CD4-positive, alpha-beta T cell treated with Interleukin-10 for 1 hour (primary cell): ENCODE measurements at places on chromosomes 13 and 19.

DNA sequence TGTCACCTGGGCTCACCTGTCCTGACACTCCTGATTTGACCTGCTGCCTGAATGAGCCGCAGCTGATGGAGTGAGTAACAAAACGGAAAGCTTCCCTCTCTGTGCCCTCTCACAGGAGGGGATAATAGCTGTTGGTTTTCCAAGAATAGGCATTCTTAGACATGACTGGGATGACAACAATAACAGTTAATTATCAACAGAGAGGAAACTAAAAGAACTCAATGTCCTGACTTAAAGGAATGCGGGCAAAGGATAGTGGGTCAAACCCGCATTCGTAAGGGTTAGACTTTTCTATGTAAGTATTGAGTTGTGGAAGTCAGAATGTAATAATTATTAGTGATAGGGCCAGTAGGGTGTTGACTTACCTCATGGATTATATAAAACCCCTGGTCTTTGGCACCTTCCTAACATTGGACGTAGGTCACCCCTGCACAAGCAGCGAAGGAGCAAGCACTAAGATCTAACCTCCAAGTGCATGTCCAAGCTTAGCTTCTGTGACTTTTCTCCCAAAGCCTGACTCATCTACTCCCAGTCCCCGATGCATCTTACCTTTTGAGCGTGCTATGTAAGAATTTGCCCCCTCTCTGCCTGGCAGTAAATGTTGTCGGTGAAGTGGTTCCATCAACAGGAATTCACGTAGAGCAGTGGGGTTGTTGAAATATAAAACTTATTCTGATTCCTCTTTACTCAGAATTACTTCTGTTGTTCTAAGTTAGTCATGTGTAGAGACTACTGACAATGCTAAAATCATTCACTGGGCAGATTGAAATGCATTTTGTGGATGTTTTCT, 442.3 kb downstream of the FGF9 start:
- no peak for DNase-seq

DNA sequence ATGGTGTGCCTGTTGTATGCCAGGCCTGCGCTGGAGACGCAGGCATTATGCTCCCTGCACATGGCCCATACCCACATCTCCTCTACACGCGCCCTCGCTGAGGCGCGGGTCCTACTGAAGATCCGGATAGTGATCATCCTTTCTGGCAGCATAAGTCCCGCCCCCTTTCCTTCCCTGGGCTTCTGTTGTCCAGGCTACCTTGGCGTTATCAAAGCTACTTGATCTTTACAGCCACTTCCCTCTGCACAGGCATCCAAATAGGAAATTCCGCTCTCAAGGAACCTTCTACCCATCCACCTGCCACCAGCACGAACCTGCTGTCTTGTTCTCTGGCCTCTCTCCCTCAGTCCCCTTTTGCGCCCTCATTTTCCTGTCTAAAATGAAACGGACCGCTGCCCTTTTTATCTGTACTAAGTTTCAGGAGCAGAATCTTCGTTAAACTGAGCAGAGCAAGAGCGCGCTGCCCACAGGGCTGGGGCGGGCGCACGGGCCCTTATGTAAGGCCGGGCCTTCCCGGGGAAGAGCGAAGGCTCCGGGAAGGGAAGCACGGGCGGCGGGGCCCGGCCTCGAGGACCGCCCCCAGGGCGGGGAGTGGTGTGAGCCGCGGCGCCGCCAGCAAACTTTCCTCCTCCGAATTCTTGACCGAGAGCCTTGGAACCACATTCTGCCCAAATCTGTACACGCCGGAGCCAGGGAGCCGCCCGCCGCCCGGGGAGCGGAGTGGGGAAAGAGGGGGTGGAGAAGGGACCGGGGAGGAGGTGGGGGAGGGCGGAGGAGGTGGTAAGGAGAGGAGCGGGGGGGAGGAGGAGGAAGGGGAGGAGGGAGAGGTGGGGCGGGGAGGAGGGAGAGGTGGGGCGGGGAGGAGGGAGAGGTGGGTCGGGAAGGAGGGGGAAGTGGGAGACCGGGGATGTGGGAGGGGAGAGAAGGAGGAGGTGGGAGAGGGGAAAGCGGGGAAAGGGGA, 920 bp upstream of the UBE2L5 start:
- DNase-seq = peak; percentile 47

DNA sequence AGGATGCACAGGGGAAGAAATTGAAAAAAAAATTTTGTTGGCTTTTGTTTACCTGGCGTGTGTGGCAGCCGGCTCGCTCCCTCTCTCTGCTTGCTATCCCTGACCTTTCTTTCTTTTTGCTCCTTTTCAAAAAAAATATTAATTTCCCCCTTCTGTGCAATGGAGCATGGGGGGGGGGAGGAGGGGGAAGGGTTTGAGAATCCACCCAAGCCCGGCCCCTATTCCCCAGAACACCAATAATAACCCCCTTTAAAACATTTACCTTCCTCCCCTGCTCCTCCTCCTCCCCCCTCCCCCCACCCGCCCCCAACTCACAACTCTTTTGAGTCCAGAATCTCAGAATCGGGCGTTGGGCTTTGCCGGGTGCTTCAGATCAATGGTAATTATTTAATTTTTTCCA, 28.4 kb downstream of the NFIX start:
- no peak for DNase-seq

GRCh38 chr13:31962731-31963370, 68.7 kb upstream of the FRY start:
- no peak for DNase-seq

GRCh38 chr19:39426170-39426569, 9.6 kb downstream of the RPS16 start:
- DNase-seq = peak; percentile 12

DNA sequence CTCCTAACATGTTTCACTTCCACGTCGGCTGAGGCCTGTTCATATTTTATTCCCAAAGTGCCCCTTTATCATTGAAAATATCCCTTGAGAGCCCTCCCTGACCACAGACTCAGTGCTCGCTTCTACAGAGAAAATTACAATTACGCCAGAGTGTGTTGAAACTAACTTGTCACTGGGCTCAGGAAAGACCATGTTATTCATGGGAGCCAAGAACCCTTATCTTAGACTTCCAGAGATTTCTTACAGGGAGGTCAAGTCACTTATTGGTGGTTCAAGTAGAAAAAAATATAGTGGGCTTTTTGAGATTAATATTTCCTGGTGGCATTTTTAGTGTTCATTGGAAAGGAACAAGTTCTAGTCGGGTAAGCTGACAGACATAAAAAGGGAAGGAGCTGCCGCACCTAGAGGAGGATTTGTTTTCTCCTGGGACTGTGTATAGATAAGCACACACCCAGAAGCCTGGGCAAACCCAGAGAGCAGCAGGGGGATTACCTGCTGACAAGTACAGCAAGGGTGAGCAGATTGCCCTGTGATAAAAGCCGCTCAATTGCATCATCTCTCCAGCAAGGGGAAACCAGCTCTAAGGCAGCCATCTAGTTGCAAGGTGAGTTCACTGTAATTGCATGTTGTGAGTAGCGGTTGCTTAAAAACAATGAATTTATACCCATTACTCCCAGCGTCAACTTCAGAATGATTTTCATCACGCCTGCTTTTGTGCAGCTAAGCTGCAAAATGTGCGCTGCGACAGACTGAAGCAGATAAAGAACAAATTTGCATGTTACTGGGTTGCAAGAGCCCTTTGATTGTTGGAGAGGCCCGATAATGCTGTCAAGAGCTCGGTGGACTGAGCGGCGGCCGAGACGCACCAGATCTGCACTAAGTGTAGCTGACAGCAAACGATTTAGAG, 46.2 kb downstream of the DCT start:
- no peak for DNase-seq

DNA sequence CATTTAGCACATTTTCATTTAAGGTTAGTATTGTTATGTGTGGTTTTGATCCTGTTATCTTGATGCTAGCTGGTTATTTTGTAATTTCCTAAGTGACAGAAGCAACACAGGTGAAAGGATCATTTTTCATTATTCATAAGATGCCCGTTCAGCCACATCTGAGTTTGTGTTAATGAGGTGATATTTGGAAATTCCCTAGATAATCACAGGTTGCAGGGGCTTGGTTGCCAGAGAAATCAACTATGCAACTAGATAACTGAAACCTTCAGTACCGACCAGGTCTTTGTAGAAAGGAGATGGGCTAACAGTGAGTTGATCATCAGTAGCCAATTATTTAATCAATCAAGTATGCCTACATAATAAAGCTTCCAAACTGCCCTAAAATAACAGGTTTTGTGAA, 121.3 kb upstream of the UFM1 start:
- no peak for DNase-seq

DNA sequence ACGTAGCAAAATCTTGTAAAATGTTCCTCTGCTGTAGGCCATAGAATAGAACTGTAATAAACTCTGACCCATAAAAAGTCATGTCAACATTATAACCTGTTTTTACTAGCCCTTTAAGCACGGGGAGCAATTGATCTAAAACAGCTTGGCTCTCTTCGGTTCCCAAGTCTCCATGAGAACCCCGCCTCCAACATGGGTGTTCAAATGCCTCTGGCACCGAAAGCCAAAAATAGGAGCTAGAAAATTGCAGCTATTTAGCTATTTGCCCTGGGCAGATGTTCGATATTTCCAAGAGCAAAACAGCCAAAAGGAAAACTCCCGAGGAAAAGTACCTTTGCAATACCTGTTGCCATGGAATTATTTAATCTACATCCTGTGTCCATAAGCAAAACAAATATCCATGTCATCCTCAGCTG, 563.1 kb downstream of the EFNB2 start:
- no peak for DNase-seq

- DNase-seq = no peak
Measured at GRCh38 chr13:25873242-25873612, 178.6 kb downstream of the SHISA2 start.

DNA sequence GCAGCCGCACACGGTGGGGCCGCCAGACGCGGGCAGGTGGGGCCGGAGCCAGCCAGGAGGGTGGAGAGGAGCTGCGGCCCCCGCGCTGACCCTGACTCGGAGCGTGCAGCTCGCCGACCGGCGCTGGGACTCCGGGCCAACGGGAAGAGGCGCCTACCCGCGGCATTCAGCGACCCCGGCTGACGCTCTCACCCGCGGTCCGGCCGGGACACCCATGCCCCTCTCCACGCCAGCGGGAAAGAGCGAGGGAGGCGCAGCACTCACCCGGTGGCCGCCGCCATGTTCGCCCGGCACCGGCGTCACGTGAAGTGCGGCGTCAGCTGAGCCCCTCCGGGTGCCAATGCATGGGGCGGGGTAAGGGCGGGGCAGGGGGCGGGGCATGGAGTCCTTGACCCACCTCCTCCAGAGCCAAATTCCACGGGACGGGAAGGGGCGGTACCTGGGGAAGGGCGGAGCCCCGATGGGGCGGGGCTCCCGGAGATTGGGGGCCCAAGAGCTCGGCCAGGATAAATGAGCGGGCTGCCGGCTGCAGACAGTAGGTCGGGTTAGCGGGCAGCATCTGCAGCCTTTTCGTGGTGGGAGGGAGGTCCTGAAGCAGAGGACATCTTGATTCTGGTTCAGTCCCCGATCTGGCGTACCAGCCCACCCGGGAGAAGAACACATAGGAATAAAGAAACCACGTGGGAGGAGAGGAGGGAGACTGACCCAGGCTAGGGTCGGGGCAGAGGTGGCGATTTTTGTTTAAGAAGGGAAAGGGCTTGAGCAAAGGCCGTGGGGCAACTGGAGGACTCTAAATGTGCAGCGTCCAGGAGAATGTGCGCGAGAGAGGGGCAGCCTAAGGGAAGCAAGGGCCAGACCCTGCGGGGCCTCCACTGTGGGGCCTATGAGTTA, at the start of gene PEPD:
TSS of gene PEPD (minus strand) at position 312 of the 891 bp plus-strand sequence. CDS start at position 281, 31 bp downstream.
- DNase-seq = peak; percentile 90

DNA sequence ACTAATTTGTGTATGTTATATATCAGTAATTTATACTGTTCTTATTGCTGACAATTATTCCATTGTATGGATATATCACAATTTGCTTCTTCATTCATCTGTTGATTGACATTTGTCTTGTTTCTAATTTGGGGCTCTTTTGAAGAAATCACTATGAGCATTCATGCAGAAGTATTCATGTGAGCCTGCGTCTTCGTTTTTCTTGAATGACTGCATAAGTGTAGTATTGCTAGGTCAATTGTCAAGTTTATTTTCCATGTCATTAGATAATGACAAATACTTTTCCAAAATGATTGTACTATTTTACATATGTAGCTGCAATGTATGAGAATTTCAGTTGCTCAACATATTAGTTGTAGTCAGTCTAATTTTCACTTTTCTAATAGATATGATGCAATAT, 1796.9 kb downstream of the SLITRK5 start:
- no peak for DNase-seq

DNA sequence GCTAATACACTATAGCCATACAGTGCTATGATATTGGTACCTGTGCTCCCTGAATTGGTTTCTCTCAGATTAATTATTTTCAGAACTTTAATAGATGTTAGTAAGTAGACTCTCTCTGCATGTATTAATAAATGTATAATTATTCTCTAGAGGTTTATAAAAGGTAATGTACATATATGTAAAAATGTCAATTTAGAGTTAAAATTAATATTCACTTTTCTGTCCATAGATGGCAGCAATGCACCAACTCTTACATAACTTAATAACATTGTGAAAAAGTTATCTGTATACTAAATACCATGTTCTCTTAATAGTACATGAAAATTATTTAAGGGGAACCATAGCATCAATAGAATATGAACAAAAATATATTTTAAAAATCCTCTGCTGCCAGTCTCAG, 515.0 kb upstream of the KLHL1 start:
- no peak for DNase-seq

DNA sequence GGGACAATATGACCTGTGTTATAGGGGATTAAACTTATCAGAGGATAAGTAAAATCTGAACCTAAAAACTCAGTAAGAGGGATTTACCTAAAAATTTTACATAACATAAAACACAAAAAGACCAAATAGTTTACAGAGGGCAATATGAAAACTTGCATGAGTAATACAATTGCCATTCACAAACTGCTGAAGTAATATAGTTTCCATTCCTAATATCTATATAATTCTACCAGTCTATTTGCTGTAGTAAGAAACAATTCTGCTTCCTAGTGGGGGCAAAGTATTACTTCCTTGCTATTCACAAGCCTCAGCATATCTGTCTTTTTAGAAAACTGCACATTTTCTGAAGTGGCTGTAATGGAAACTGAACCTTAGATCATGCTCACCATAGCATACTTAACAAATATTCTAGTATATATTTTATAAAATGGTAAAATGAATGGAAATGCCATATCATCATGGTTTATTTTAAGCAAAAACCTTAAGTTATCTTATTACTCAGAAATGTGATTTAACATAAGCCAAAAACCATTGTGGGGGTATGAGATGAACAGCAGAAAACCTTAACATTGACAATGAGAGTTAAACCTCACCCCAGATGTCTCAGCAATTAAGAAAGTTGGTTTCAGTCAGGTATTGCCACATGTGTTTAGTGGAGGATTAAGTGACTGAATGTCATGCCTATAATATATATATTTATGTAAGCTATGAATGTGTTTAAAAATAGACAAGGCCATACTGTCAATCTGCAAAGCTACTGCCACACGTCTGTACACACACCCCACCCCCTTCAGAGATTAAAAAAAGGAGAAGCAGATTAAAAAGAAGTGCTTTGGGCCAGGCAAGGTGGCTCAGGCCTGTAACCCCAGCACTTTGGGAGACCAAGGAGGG, 136.8 kb downstream of the MIPEP start:
- no peak for DNase-seq
